ENCODE measurements at places on chromosomes 6 and 20. TPM values are rescaled to one million over a fixed set of nuclear protein-coding genes. Genes with fewer than 3 reads are reported as not detected.

HCK gene
- total RNA-seq, result not detected

BIRC7 gene
- not detected for total RNA-seq

COL11A2 gene
- total RNA-seq, result 0.37 TPM

NCOA3 gene
- total RNA-seq, result 36.9 TPM

PHACTR1 gene
- total RNA-seq, result 0.51 TPM

DEFB132 gene
- not detected for total RNA-seq

TPX2 gene
- 28.5 TPM for total RNA-seq

RIMS4 gene
- not detected for total RNA-seq

PTGIS gene
- 5.6 TPM for total RNA-seq

ME1 gene
- total RNA-seq, result 48.9 TPM

IL17F gene
- total RNA-seq, result not detected

FAM209B gene
- total RNA-seq, result not detected

ULBP1 gene
- 0.09 TPM for total RNA-seq

SEL1L2 gene
- total RNA-seq, result not detected

LIN28B gene
- 0.05 TPM for total RNA-seq

CLVS2 gene
- total RNA-seq, result under 0.01 TPM

TLDC2 gene
- 0.30 TPM for total RNA-seq

HLA-DMA gene
- 0.78 TPM for total RNA-seq

FOXF2 gene
- total RNA-seq, result under 0.01 TPM

MLN gene
- total RNA-seq, result not detected

ASIP gene
- not detected for total RNA-seq

CAGE1 gene
- total RNA-seq, result not detected

SMPDL3A gene
- 24.1 TPM for total RNA-seq

TAGAP gene
- not detected for total RNA-seq

DNAH8 gene
- not detected for total RNA-seq

ZBTB22 gene
- 19.4 TPM for total RNA-seq

SLC17A3 gene
- not detected for total RNA-seq
